Activated B cell treated with CpG ODN at 0.5 μM for 24 hours (primary cell): ENCODE measurements at places on chromosomes 2 and 18. TPM values are rescaled to one million over a fixed set of nuclear protein-coding genes. Genes with fewer than 3 reads are reported as not detected.

Gene ABCG8
- total RNA-seq = not detected in 2 replicates

- H3K36me3 ChIP-seq = peaks cover 55% of the 10 kb centered on the region
- no peaks in the 10 kb centered on the region for H3K27me3 ChIP-seq
- H3K4me3 ChIP-seq = no peak overlapping the region
Observed at GRCh38 chr2:105299290-105299689, 30.2 kb downstream of the TGFBRAP1 start.

DNA sequence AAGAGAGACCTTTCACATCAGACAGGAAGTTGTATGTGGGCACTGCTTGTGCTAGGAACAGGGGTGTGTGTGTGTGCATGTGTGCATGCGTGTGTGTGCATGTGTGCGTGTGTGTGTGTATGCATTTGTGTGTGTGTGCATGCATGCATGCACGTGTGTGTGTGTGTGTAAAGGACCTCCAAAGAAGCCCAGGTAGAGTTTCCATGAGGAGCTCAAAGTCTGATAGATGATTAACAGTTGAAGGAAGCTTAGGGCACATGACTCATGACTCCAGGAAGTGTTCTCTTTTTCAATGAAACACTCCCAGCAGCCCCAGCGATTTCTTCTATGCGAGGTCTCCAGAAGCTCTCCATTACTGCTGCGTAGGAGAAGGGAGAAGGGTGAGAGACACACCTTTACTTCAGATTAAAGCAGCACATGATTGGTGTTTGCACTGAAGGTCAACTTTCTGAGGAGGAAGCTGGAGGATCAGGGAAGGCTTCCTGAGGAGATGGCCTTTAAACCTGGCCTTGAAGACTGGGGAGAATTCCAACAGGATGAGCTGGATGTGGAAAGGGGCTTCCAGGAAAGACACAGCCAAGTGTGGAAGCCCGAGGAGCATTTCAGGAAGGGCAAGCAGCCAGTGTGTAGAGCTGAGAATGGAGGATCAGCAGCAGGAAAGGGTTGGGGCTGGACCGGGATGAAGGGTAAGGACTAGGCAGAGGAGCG, 77.7 kb downstream of the SMAD4 start:
- H3K36me3 ChIP-seq = no peaks in the 10 kb centered on the region
- H3K4me1 ChIP-seq = peaks cover 13% of the 10 kb centered on the region
- no peak overlapping the region for H3K27ac ChIP-seq
- no peaks in the 10 kb centered on the region for H3K27me3 ChIP-seq

- H3K4me3 ChIP-seq = no peak overlapping the region
- H3K4me1 ChIP-seq = peaks cover 8% of the 10 kb centered on the region
- DNase-seq = no peak
- no peak overlapping the region for H3K27ac ChIP-seq
Observed at GRCh38 chr2:236862526-236862925, 223.2 kb upstream of the COPS8 start.

DNA sequence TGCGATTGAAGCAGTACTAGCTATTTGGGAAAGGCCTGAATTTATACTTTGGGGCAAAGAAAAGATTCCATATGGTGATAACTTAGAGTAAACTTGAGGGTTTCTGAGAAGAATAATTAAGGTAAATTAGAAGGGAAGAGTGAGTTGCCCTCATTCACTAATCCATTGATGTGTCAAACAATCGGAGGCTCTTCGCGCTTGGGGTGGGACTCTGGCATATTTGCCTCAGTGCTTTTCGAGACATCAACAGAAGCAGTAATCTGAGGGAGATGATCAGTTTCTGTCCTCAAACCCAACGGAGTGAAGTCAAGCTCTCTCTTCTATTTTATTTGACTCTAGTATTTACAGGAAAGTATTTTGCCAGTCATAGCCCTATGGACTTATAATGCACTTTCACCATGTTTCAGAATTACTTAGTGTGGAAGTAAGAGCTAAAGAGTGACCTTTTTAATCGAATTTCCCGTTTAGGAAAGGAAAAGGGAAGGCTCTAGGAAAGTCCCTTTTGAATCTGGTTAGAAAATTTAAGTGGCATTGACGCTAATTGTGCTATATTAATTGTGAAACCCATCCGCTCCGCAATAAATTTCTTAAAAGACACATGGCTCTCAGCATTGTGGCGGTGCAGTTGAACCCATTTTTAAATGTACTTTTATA, 1.3 kb downstream of the RAB10 start:
- peak overlapping the region; percentile 90 for H3K4me3 ChIP-seq
- H3K27ac ChIP-seq = peak overlapping the region; percentile 92
- no peak for DNase-seq
- peaks cover 43% of the 10 kb centered on the region for H3K4me1 ChIP-seq
- peaks cover 38% of the 10 kb centered on the region for H3K36me3 ChIP-seq
- H3K27me3 ChIP-seq = no peaks in the 10 kb centered on the region

DNA sequence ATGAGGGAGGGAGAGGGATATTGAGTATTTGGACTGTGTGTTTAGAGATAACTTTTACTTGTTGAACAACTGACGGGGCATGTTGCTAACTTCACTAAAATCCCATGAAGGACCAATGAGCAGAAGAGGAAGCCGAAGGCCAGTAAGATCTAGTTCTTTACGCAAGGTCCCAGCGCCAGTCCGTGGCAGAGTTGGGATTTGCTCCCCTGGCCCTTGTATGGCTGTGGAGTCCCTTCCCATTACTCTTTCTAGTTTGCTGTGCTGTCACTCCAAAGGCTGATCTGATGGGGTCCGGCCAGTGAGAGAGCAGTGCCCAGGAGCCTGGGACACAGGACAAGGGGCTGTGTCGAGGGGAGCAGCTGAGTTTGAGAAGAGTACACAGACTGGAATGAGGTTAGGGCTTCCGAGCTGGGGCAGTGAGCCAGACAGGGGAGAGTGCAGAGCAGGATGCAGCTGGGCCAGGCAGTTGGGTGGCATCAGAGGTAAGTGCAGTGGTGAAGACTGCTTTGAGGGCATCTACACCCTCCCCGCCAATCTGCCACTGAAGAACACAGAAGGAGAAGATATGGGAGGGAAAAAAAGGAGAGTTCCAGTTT, 692.9 kb upstream of the HS6ST1 start:
- no peak for DNase-seq

- no peak for DNase-seq
- no peak overlapping the region for H3K27ac ChIP-seq
- H3K27me3 ChIP-seq = peaks cover 19% of the 10 kb centered on the region
Observed at GRCh38 chr2:38261569-38262068, 115.5 kb downstream of the ATL2 start.

DNA sequence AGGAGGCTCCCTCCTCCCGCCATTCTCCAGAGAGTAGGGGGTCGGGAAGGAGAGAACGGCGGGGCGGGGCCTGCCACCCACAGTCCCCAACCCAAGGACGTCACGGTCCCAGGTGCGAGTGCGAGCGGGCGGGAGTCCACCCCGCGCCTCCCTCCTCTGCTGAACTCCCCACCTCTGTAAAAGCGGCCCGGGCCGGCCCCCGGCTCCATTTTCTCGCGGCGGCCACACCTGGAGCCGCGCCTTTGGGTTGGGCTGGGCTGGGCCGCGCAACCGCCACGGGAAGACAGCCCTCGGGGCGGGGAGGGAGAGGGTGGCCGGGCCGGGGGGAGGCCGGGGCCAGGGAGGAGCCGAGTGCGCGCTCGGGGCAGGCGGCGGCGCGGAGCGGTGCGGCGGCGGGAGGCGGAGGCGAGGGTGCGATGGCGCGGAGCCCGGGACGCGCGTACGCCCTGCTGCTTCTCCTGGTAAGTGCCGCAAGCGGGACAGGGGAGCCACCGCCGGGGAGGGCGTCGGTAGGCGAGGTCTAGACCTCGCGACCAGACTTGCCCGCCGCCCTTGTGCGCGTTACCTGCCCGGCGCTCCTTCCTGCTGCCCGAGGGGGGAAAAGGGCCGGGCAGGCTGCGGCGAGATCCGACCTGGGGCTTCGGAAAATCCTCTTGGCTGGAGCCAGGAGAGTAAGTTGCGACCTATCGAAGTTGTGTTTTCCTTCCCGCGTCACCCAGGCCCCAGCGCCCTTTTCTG, at the start of gene DSG2:
Gene DSG2, plus strand, starts transcription at position 342 of the 738 bp plus-strand sequence. Its CDS starts 75 bp downstream, at position 417.
- peak; percentile 15 for DNase-seq
- peaks cover 13% of the 10 kb centered on the region for H3K4me1 ChIP-seq
- H3K27ac ChIP-seq = no peak within 1 kb of the TSS
- no peaks in the 10 kb centered on the region for H3K36me3 ChIP-seq
- peaks cover 46% of the 10 kb centered on the region for H3K27me3 ChIP-seq

DNA sequence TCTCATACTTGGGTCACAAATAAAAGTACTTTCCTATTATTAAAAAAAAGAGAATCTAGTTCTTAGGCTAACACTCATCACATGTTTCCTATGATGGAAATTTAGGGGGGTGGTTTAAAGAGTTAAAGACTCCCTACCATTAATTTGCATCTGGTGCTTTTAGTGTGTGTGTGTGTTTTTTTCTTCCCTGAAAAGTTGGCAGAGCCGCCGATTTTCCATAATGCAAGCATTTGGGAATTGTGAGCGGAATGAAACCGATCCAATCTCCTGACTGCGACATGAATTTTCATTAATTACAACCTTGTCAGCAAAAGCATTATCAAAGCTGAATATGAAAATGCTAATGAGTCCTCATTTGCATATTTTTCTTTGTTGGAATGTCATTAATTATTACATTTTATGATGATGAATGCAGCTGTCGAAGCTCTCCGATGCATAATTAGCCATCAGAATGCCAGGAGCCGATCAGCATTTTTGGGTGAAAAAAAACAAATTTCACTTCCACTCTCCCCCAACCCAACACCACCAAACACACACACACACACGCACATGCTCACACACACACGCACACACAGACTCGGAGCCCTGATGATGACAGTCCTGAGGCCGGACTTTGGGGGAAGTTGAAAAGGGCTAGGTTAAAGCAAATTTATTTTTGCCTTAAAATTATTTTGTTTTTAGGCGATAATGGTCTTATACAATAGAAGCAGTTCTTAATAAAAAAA, 165.4 kb downstream of the TCF4 start:
- no peaks in the 10 kb centered on the region for H3K36me3 ChIP-seq
- peak overlapping the region; percentile 75 for H3K27ac ChIP-seq
- H3K4me3 ChIP-seq = peak overlapping the region; percentile 84
- H3K4me1 ChIP-seq = peaks cover 64% of the 10 kb centered on the region
- peaks cover 2% of the 10 kb centered on the region for H3K27me3 ChIP-seq
- no peak for DNase-seq

DNA sequence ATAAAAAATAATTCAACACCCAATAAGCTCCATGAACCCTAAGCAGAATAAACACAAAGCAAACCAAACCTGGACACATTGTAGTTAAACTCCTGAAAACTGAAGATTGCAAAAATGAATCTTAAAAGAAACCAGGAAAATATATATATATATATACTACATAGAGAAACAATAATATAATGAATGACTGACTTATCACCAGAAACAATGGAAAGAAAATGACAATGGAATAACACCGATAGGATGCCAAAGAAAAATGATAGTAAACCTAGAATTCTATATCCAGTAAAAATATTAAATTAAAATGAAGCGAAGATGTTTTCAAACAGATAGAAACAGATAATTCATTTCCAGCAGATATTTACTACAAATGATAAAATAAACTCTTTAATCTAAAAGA, 346.9 kb downstream of the IRS1 start:
- peaks cover 19% of the 10 kb centered on the region for H3K27me3 ChIP-seq
- no peaks in the 10 kb centered on the region for H3K36me3 ChIP-seq
- no peak for DNase-seq
- no peaks in the 10 kb centered on the region for H3K4me1 ChIP-seq

DNA sequence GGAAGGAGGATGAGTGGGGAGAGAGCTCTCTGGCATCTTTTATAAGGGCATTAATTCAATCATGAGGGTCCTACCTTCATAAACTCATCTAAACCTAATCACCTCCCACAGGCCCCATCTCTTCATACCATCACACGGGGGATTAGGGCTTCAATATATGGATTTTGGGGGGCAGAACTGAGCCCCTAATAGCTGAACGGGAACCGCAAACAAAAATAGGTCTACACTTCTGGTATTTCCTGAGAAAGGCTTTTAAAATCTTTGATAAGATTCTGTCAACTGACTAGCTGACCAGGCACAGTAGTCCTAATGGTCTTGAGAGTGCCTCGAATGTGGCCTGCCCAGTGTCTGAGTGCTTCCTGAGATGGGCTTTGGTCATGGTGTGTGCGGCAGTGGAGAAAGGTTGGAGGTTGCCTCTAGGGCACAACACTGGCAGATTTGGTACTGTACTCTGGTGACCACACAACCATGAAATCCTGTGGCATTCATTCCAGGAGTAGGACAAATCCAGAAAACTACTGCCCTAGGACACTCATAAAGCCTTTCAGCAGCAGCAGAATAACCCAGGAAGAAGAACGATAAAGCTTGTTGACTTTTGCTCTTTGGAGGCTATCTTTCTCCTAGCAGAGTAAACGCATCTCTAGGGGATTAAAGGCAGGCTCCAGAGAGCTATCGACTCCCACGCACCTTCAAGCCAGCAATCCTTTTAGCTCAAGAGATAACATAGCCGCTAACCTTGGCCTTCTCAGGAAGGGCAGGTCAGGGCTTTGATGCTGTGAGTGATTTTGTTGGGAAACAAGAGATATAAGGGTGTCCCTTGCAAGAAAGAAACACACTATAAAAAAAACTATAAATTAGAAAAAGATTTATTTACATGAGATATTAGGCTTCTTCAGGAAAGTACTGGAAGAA, 12.3 kb upstream of the APOB start:
- no peaks in the 10 kb centered on the region for H3K4me1 ChIP-seq
- DNase-seq = no peak
- no peak overlapping the region for H3K27ac ChIP-seq
- H3K27me3 ChIP-seq = peaks cover 10% of the 10 kb centered on the region

GRCh38 chr2:191043438-191043837, 29.5 kb upstream of the STAT1 start:
- DNase-seq = no peak
- H3K27ac ChIP-seq = no peak overlapping the region
- peaks cover 2% of the 10 kb centered on the region for H3K27me3 ChIP-seq
- no peaks in the 10 kb centered on the region for H3K4me1 ChIP-seq

DNA sequence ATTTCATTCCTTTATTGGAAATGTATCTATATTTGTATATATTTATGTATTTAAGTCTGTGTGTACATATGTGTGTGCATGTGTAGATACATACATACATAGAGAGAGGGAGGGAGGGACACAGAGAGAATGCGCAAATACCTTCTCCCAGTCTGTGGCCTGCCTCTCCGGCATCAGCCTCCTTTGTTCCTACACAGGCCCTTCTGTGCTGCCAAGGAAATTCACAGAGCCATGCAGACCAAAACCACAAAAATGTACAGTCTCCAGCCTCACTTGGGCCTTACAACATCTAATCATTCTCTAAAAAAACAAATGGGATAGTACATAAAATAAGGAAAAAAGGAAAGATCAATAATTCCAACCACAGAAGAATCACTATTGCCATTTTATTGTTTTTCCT, 8.8 kb upstream of the CRACDL start:
- no peak overlapping the region for H3K27ac ChIP-seq
- H3K36me3 ChIP-seq = no peaks in the 10 kb centered on the region
- no peak overlapping the region for H3K4me3 ChIP-seq
- DNase-seq = no peak
- H3K4me1 ChIP-seq = no peaks in the 10 kb centered on the region

DNA sequence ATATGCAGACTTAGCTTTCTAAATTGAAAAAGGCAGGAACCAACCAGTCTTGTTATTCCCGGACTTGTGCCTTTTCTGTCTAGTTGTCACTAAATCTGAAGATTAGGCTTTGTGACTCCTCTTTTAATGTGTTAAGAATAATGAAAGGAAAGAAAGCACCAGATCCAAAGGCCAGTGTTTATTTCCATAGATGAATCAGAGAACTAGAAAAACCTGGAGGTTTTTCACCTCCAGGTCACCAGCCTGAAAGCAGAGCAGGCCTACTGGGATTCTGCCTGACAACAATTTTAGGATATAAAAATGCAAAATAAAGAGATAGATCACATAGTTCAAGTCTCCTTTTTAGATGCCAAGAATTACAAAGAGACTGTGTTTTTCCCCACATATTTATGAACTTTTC, 160.4 kb downstream of the GULP1 start:
- H3K36me3 ChIP-seq = no peaks in the 10 kb centered on the region
- H3K4me1 ChIP-seq = no peaks in the 10 kb centered on the region
- H3K4me3 ChIP-seq = no peak overlapping the region
- DNase-seq = no peak
